ENCODE measurements at places on chromosomes 12 and 14. TPM values are rescaled to one million over a fixed set of nuclear protein-coding genes. Genes with fewer than 3 reads are reported as not detected.

OTX2 gene
- not detected for total RNA-seq

RNFT2 gene
- 9.0 TPM for total RNA-seq

KCNH3 gene
- total RNA-seq, result 1.2 TPM

SPIC gene
- total RNA-seq, result not detected

LRP1-AS gene
- not detected for total RNA-seq

EIF2S3B gene
- total RNA-seq, result 1.0 TPM

ABCD2 gene
- total RNA-seq, result 19.3 TPM

KIF26A gene
- 0.45 TPM for total RNA-seq

DPF3 gene
- 2.7 TPM for total RNA-seq

SIRT4 gene
- 1.6 TPM for total RNA-seq

All from T-helper 2 cell treated with Interferon-gamma antibody and Interleukin-4, amounts not matched to agents 100 ng/mL and 5 ng/mL, for 36 hours (primary cell).